ENCODE measurements at places on chromosomes 12 and 14.

DNA sequence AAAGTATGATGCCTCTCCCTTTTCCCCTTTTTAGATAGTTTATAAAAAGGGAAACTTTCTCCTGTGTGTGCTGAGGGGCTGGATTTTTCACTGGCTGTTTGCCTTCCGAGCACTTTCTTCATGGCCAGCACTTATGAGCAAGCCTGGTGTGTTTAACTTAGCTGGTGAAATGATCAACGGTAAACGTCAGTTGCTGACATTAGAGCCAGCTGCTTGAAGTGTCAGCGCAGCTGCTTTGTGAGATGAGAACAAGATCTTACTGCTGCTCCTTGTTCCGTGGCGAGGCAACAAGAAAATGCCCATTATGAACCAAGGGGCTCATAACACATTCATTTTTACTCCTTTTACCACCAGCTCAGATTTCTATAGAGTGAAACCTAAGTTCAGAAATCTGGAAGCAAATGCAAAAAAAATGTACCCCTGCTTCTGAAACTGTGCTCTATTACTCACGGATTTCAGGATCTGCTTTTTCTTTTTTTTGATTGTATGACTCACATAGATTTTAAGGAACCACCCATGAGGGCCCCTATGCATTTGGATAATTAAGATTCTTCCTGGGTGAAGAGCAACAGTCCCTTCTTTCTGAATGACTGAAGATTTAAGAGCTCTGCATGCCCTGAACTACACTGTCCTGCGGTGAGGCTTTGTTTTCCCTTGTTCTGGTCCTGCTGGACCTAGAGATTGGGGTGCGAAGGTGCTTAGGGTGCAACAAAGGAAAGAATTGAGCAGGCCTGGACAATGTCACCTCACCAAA, 74.3 kb upstream of the CPM start:
- DNase-seq: peak; percentile 40

DNA sequence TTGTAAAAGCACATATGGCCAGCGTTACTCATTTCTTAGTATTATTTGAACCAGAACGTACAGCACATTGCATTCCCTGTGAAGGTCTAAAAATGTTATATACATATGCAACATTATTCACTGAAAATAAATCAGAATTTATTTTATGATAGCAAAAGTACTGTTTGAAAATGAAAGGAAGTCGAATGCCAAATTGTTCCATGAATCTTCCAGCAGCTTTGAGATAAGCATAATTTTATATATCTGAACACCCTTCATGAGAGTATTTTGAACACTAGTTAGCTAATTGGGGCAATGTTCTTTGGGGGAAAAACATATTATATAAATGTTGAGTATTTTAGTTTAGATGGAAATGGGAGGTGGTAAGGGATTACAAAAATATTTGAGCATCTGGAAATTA, 300.7 kb upstream of the SYT1 start:
- no peak for DNase-seq

- no peak for DNase-seq
Observed at GRCh38 chr14:91008759-91009409, 51.6 kb downstream of the RPS6KA5 start.

DNA sequence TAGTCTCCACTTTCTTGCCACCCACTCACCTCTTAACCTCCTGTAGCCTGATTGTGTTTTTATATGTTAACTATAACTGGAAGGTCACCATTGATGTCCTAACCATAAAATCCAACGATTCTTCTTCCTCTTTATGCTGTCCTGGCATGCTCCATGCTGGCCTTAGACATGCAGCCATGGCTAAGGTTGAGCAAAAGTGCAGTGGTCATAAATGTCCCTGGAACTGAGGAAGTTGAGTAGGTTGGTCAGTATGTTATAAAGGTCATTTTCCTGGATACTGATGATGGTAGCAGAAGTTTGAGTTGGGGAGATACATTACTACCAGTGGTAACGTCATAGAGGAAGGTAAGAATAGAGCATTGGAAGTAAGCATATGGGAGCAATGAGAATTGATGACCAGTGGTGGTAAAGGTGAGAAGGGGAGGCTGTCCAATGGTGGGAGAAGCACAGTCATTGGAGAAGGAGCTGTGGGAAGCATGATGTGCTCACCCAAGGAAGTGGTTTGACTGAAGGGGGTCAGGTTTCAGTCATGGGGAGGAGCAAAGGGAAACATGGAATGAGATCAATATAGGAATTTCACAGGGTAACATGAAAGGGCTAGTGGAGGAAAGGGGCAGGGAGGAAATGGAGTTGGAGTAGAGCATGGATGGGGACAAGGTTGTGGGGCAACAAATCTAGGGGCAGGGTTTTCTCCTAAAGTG, 240.8 kb downstream of the DACT1 start:
- DNase-seq: no peak

DNA sequence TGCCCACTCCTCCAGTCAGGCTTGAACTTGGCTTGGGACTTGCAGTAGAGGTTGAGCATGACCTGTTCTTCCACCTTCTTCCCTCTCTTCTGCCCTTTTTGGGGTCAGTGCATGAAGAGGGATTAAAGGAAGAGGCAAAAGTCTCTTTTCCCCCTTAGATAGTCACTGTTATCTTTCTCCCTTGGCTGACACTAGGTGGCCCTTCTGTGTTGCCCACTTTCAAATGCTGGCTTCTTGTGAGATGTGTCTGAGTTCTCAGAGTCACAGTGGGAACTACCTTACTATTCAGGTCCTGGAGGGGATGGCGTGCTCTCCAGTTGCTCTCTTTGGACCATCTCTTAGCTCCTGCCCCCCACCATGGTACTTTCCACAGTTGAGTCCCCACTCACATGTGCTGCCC, 73.6 kb downstream of the GPR65 start:
- no peak for DNase-seq

DNA sequence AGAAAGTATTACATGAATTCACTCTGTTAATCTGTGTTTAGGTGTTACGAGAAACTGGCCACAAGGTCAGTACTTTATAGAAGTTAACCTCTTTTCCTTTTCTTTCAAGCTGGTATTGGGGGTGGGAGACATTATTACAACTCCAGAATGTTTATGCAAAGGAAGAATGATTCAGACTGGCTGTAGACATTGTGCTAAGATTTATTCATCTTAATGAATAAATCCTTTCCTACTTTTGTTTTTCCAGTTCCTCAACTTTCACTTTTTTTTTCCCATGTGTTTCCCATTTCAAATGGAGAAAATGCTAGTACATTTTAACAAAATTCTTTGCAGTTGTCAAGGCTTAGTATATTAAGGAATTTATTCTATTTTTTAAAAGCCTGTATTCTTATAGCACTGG, 1.3 kb downstream of the OTOGL start:
- no peak for DNase-seq

DNA sequence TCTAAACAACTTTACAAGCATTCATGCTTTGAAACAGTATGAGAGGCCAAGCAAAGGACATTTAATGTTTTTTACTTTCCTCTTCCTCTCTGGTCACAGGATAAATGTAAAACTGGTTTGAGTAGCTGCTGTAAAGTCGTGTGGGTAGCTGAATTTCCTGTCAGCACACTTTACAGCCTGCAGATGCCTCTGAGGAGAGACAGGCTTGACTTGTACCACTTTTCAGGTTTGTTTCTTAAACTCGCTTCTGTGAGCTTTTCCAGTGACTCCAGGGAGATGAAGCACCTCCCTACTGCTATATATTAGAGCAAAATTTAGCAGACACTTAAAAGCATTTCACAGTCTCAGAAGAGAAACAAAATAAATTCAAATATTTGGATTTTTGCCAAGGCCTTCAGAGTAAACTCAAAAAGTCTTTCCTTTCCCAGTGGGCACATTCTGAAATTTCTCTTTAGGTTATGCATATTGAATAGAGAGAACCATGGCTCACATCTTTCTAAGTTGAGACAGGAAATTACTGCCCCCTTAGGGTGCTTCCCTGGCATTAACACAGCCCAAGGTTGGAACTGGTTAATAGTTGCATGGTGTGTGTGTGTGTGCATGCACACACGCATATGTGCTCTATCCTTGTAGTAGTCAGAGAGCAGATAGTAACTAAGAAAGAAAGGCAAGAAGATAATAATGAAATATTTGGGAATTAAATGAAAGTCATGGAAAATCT, 557.3 kb upstream of the MIS18BP1 start:
- DNase-seq: no peak

DNA sequence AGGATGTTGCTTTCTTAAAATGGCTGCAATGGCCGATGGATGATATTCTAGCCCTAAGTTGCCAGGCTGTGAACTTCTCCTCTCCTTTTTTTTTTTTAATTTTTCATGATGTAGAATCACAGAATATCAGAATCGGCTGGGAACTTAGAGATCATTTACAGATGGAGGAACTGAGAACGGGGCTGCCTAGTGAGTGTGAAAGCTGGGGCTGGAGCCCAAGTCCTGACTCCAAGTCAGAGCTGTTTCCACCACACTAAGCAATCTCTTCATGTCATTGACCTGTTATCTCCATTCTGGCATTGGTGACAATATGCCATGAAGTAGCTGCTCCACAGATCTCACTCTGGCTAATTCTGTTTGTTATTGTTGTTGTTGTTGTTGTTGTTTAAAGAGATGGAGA, 121.7 kb downstream of the SLC38A1 start:
- no peak for DNase-seq

DNA sequence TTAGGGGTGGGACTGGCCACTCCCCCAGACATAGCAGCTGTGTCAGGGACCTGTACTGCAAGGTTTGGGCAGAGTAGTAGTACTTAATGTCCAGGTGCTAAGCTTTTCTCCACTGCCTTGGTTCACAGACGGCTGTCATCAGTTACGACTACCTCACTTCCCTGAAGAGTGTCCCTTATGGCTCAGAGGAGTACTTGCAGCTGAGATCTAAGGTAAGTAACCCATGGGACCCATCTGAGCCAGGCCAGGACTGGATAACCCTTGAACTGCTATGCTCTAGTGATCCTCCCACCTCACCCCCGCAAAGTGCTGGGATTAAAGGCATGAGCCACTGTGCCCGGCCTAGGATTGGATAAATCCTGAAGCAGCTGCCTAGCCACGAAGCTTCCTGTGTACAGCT, 22.4 kb downstream of the ADCK1 start:
- no peak for DNase-seq

- DNase-seq: no peak
Observed at GRCh38 chr12:85588221-85588620, 248.0 kb downstream of the RASSF9 start.

DNA sequence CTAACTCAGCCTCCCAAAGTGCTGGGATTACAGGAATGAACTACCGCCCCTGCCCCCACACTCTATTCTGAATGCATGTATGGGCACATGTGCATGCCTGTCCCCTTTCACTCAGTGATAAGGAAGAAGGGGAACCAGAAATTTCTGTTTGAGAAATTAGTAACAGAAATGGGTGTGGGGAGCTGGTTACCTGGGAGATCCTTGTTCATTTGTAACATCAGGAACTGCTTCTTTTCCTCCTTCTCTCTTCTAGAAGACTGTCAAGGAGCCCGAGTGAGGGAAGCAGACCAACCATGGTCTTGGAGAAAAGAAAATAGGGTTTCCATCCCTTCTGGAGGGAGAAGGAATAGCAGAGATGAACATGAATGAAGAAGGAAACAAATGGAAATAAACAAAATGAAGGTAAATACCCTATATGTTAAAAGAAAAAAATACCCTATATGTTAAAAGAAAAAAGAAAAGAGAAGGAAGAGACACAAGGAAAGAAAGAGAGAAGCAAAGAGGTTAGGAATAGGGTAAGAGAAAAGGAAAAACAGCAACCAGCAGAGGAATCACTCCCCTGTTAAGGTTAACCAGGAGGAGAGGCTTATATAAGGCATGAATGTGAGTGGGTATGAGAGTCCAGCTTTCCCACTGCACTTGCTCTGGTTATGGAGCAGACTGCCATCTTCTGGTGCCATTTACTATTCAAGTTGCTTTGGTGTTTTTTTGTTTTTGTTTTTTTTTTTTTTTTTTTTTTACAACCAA, 3.3 kb downstream of the PPP1R3E start:
- no peak for DNase-seq

DNA sequence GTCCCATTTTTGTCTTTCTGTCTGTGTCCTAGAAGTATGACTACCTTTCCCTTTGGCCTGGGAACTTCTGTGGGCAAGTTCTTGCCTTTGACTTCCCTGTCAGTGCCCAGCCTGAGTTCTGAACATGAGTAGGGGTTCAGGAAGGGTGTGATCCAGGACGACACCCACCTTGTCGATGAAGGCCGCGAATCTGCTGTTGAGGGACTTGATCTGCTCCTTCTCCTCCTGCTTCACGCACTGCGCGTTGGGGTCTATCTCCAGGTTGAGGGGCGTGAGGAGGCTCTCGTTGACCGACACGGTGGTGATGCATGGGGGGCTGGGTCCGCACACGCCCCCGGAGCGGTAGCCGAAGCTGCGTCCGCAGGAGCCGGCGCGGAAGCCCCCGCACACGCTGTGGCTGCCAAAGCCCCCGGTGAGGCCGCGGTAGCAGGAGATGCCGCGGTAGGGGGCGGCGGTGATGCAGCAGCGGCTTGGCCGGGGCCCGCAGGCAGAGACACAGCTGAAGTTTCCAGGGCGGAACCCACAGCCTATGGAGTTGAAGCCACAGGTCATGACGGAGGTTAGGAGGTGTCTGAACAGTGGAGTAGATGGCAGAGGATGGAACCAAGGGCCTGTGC, at the start of gene KRT83:
KRT83 (minus strand) TSS at position 615 of the 617 bp plus-strand sequence; CDS start at position 552, 63 bp downstream.
- no peak for DNase-seq

DNA sequence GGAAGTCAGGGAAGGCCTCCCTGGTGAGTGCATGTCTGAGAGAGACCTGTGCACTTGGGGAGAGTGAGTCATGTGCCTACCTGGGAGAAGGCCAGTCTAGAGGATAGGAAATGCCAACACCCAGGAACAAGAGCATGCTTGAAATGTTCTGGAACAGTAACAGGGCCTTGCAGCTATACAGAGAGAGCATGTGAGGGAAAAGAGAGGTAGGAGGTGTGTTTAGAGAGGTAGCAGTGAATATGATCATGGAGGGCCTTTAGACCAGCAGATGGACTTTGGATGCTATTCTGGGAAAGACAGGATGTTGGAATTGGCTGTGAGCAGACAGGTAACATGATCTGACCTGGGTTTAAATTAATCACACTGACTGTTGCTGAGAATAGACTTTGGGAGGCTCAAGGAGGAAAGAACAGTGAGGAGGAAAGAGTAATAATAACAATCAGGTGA, 1143.6 kb downstream of the FLRT2 start:
- no peak for DNase-seq

GRCh38 chr12:26113181-26113654, 11.6 kb downstream of the BHLHE41 start:
- no peak for DNase-seq

DNA sequence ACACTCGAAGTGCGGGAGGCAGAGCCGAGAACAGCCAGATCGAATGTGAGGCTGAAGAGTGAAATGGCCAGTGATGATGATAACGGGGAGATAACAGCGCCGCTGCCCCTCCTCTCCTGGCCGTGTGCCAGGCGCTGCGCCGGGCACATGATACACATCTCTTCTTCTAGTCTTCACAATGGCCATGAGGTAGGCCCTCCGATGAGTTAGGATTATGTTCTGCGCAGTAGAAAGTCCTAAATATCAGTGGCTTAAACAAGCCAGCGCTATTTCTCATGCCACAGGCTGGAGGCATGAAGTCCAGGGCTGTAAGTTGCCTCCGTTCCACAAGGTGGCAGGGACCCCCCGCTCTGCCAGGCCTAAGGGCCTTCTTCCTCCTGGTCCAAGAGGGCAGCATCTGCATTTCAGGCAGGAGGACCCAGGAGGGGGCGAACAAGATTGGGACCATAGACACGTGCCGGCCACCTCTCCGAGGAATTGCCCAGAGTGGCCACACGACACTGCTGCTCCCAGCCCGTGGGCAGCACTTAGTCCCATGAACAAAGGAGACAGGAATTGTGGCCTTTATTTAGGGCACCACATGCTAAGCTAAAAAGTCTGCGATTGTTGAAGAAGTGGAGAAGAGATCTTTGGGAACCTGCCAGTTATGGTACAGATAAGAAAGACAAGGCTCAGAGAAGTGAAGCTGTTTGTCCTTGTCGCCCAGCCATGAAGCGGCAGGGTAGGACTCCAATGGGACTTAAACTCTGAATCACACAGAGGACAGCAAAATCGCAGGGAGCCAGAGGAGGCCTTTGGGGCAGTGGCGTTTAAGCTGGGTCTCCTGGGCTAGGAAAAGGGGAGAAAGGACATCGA, 10.9 kb upstream of the HVCN1 start:
- no peak for DNase-seq
